ENCODE measurements at places on chromosomes 3 and 15. TPM values are rescaled to one million over a fixed set of nuclear protein-coding genes. Genes with fewer than 3 reads are reported as not detected.

The SENP8 gene
- total RNA-seq, result 0.67 TPM

The ST3GAL6 gene
- total RNA-seq, result 20.0 TPM

The ALDH1A3 gene
- 0.79 TPM for total RNA-seq

DNA sequence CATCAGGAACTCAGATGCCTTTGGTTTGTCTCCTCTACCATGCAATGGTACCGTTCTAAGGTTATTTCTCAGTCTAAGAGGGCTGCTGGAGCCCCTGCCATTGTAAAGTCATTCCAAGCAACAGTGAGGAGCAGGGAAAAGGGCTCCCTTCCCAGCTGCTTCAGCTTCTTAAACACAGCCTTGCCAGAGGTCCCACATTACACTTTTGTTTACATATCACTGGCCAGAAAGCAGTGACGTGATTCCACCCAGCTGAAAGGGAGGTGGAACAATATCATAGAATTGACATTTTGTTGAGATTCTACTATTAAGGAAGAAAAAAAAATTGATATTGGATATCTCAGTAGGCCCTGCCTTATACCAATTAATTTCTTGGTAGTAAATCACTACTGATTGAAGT lies 194.6 kb downstream of the SUCLG2 start:
- H3K36me3 ChIP-seq, result peaks cover 6% of the 10 kb centered on the region
- H3K4me1 ChIP-seq, result no peaks in the 10 kb centered on the region
- no peak for DNase-seq

DNA sequence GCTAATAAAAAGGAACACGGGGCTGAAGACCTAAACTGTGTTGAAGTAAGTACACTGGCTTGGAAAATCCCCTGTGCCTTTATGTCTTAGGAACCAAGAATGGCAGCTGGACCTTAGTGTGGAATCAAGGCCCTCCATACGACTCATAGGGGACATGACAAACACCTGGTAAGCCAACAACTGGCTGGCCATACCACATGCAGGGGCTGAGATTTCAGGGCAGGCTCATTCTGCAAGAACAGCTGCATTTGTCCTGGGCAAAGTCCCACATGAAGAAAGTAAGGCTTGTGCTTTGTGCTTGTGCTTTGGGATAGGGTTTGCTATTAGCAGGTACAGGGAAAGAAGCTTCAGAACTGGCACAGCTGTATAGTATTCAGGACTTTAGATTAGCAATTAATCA lies 18.0 kb downstream of the ETV5 start:
- H3K27me3 ChIP-seq, result no peaks in the 10 kb centered on the region
- H3K27ac ChIP-seq, result no peak overlapping the region
- H3K4me3 ChIP-seq, result no peak overlapping the region
- no peaks in the 10 kb centered on the region for H3K36me3 ChIP-seq
- no peaks in the 10 kb centered on the region for H3K4me1 ChIP-seq

DNA sequence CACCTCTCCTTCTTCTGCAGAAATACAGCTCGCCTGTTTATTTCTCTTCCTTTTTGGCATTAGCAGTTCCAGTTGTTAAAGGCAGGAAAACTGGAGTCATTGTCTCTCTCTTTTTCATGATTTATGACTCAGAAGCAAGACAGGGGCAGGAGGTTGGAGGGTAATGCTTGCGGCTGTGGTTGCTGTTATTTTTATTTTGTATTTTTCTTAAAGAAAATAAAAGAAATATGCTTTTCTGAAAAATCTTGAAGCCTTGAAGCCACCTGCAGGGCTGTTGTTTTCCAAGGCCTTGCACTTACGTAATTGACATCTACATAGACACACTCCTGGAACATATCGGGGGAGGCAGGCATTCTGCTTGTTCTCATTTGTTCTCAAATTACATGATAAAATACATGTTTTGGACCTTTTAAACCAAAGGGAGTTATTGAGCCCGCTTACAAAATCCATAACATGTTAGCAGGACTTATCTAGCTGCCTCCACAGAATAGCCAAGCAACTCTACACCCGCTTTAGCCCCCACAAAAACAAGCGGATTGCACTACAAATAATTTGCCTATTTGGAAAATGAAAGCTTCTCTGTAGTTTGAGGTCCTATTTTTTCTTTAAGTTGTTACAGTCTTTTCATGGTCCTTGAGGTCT lies 1004.6 kb upstream of the NR2F2 start:
- DNase-seq, result no peak
- no peak overlapping the region for H3K4me3 ChIP-seq
- H3K4me1 ChIP-seq, result peaks cover 3% of the 10 kb centered on the region
- peak overlapping the region; percentile 88 for H3K27ac ChIP-seq

GRCh38 chr3:84487296-84487695 lies 471.5 kb upstream of the CADM2 start:
- H3K4me3 ChIP-seq, result no peak overlapping the region
- DNase-seq, result no peak
- H3K4me1 ChIP-seq, result no peaks in the 10 kb centered on the region

GRCh38 chr3:182725372-182726251 lies 67.7 kb upstream of the ATP11B start:
- DNase-seq, result no peak
- no peak overlapping the region for H3K27ac ChIP-seq
- peaks cover 3% of the 10 kb centered on the region for H3K4me1 ChIP-seq
- H3K36me3 ChIP-seq, result no peaks in the 10 kb centered on the region
- no peaks in the 10 kb centered on the region for H3K27me3 ChIP-seq

DNA sequence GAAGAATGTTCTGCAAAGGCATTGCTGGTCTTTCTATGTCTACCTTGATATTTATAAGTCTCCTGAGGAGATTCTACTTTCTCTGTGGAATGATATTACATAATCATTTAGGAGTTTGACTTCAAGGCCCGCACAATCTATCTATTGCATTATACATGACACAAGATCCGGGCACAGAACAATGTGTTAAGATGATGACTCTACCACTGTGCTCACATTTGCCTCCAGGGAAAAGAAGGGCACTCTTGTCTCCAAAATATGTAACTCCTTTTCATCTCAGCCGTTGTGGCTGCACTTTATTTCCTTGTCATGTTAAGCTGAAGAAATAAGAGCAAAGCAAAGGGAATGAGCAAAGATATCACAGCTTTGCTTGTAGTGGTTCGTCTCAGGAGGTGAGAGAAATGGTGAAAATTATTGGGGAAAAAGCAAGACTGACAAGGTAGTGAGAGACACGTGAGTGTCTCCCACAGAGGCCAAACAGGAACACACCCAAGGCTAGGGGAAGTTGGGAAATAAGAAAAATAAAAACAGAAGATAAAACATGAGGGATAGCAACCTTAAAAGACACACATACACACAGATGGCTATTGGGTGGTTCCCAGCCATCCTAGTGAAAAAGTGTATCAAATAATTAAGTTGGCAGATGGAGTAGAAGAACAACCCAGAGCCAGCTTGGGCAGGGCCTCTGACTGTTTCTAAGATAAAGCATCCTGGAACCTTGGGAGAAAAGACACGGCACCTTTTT lies 184.3 kb downstream of the P3H2 start:
- H3K4me1 ChIP-seq, result no peaks in the 10 kb centered on the region
- no peak overlapping the region for H3K4me3 ChIP-seq
- no peak overlapping the region for H3K27ac ChIP-seq
- H3K27me3 ChIP-seq, result no peaks in the 10 kb centered on the region

DNA sequence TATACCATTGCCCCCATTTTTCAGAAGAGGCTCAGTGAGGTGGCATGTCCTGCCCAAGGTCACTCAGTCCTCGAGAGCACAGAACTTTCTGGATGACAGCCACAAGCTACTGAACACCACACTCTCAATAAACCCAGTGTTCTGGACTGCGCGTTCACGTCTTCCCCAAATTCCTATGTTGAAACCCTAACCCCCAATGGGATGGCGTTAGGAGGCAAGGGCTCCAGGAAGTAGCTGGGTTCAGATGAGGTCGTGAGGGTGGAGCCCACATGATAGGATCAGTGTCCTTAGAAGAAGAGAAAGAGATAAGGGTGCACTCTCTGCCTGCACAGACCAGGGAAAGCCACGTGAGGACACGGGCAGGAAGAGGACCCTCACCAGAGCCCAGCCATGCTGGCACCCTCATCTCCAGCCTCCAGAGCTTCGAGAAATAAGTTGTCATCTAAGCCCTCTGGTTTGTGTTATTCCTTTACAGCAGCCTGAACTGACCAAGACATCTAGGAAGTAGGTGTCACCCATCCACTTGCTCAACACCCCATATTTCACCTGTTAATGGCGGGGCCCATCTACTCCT lies 324.0 kb downstream of the UACA start:
- H3K36me3 ChIP-seq, result no peaks in the 10 kb centered on the region
- H3K27me3 ChIP-seq, result no peaks in the 10 kb centered on the region
- no peak overlapping the region for H3K27ac ChIP-seq
- no peak overlapping the region for H3K4me3 ChIP-seq
- H3K4me1 ChIP-seq, result peaks cover 22% of the 10 kb centered on the region
- no peak for DNase-seq

- no peaks in the 10 kb centered on the region for H3K4me1 ChIP-seq
- no peak overlapping the region for H3K27ac ChIP-seq
- H3K27me3 ChIP-seq, result no peaks in the 10 kb centered on the region
- no peak overlapping the region for H3K4me3 ChIP-seq
- H3K36me3 ChIP-seq, result no peaks in the 10 kb centered on the region
These were observed 30.4 kb downstream of the RASGRF1 start for GRCh38 chr15:79060175-79060574.

DNA sequence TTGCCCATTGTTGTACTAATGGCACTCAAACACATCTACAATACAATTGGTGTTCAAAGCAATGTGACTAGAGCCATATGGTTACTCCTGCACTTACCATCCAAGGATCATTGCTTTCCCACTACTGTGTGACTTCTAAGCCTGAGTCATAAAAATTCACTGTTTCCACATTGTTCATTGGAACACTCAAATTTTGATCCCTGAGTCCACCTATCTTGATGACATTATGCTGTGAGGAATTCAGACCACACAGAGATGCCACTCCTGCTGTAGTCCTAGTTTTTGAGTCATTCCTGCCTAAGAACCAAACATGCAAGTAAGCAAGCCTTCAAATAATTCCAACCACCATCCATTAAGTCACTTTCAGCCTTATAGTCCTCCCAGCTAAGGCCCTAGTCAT lies 176.2 kb downstream of the EFHB start:
- H3K36me3 ChIP-seq, result no peaks in the 10 kb centered on the region
- no peak for DNase-seq
- no peak overlapping the region for H3K27ac ChIP-seq

DNA sequence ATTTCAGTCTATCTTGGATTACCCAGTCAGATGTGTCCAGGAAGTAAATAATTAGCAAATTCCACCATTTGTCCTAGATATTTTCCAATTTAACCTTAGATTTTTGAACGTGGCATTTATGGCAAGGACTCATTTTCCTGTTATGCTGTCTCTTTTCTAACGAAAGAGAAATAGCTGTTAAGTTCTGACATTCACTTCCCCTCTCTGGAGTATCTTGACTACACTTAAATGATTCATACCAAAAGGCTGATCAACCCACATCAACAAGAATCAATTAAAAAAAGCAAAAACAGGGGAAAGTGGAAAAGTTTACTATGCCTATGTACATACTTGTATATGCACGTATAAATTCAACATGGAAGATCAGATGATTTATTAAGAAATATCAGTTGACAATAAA lies 149.9 kb downstream of the FRMD5 start:
- no peak overlapping the region for H3K27ac ChIP-seq
- no peaks in the 10 kb centered on the region for H3K27me3 ChIP-seq
- H3K36me3 ChIP-seq, result no peaks in the 10 kb centered on the region
- no peak for DNase-seq
- no peaks in the 10 kb centered on the region for H3K4me1 ChIP-seq

- H3K36me3 ChIP-seq, result no peaks in the 10 kb centered on the region
- no peak overlapping the region for H3K27ac ChIP-seq
- no peaks in the 10 kb centered on the region for H3K4me1 ChIP-seq
- DNase-seq, result no peak
- no peaks in the 10 kb centered on the region for H3K27me3 ChIP-seq
These were observed 183.3 kb upstream of the ZBTB20 start for GRCh38 chr3:115330430-115330829.

DNA sequence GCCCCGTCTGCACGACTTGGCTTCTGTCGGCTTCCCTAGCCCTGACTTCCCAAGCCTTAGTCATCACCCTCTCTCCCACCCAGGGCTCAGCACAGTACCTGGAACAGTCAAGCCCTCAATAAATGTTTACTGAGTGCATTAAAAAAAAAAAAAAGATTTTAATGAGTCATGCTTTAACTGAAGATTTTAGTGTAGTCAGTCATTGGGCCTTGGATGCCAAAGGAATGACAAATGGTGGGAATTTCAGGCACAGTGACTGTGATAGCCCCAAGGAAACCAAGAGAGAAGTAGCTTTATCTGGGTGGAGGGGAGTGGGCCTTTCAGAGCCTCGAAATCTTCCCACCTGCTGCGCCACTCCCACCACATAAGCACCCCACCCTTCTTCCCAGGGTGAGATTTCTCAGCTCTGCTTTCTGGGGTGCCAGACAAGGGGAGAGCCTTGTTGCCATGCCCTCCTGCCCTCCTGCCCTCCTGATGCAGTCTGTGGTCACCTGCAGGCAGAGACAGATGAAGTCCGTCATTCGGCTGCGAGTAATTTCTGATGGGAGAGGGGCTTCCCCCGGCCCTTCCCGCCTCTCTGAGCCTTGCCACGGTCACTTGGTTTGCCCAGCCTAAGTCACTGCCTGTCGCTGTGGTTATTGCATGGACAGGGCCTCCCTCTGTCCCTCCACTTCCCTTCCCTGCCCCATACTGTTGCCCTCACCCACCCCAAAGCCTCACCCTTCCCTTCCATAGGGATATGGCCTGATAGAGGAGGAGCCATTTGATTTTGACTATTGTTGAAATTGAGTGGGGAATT lies 41.8 kb downstream of the SMAD3 start:
- H3K4me3 ChIP-seq, result no peak overlapping the region
- H3K36me3 ChIP-seq, result no peaks in the 10 kb centered on the region
- no peak for DNase-seq
- H3K4me1 ChIP-seq, result peaks cover 14% of the 10 kb centered on the region
- peak overlapping the region; percentile 32 for H3K27ac ChIP-seq

DNA sequence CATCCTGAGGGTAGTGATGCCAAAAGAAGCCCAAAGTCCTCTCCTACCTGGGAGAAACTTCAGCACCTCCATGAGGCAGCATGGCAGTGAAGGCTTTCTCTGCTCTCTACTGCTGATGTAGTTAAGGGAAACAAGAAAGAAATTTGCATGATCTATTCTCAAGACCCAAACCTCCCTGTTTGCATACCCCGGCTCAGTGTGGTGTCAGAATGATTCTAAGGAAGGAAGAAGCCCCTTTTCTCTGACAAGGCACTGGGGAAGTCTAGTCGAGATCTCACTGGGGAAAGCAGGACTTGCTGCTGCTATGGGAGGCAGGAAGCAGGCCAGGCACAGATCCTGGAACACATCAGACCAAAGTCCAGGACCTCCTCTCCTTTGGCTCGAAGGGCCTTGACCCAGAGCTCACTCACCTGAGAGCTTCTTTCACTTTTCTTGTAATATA lies 89.4 kb upstream of the ICE2 start:
- DNase-seq, result no peak
- no peaks in the 10 kb centered on the region for H3K27me3 ChIP-seq
- peaks cover 45% of the 10 kb centered on the region for H3K4me1 ChIP-seq
- H3K27ac ChIP-seq, result no peak overlapping the region
- H3K4me3 ChIP-seq, result no peak overlapping the region

- DNase-seq, result no peak
- no peaks in the 10 kb centered on the region for H3K27me3 ChIP-seq
- H3K36me3 ChIP-seq, result no peaks in the 10 kb centered on the region
- no peak overlapping the region for H3K4me3 ChIP-seq
- no peak overlapping the region for H3K27ac ChIP-seq
These were observed 149.5 kb downstream of the PLCH1 start for GRCh38 chr3:155595371-155595770.
